ENCODE measurements at places on chromosomes 4 and X. TPM values are rescaled to one million over a fixed set of nuclear protein-coding genes. Genes with fewer than 3 reads are reported as not detected.

The HMX1 gene
- polyA plus RNA-seq = not detected

The BMX gene
- polyA plus RNA-seq = 3.3 TPM

The ZRSR2 gene
- 6.1 TPM for polyA plus RNA-seq

The ELF4 gene
- polyA plus RNA-seq = 1.6 TPM

The SORBS2 gene
- polyA plus RNA-seq = 18.7 TPM

The VCX3A gene
- not detected for polyA plus RNA-seq

The PDLIM5 gene
- 27.3 TPM for polyA plus RNA-seq

The TMEM156 gene
- 0.28 TPM for polyA plus RNA-seq

The TCEAL7 gene
- polyA plus RNA-seq = 0.53 TPM

The CRMP1 gene
- polyA plus RNA-seq = 2.2 TPM

The FHL1 gene
- 23.9 TPM for polyA plus RNA-seq

The ABCG2 gene
- polyA plus RNA-seq = 0.31 TPM

The TRPC3 gene
- 0.08 TPM for polyA plus RNA-seq

The RRH gene
- 0.12 TPM for polyA plus RNA-seq

The GATA1 gene
- polyA plus RNA-seq = 0.07 TPM

The NSG1 gene
- 2.2 TPM for polyA plus RNA-seq

The BST1 gene
- 15.6 TPM for polyA plus RNA-seq

The MAP3K15 gene
- 0.40 TPM for polyA plus RNA-seq

The MAGEB6 gene
- polyA plus RNA-seq = not detected

The VCX3B gene
- polyA plus RNA-seq = not detected

The GABRB1 gene
- polyA plus RNA-seq = 0.22 TPM

The FMR1NB gene
- not detected for polyA plus RNA-seq

The TBC1D1 gene
- 45.8 TPM for polyA plus RNA-seq

The RHOXF1 gene
- polyA plus RNA-seq = 0.18 TPM

The DUSP21 gene
- not detected for polyA plus RNA-seq

The RASGEF1B gene
- polyA plus RNA-seq = 2.1 TPM

The SLC30A9 gene
- 14.3 TPM for polyA plus RNA-seq

The ACE2 gene
- polyA plus RNA-seq = 3.7 TPM

The FATE1 gene
- polyA plus RNA-seq = 0.15 TPM

The RAB40A gene
- 0.06 TPM for polyA plus RNA-seq

The XAGE2 gene
- polyA plus RNA-seq = not detected

The TMPRSS11E gene
- polyA plus RNA-seq = 0.69 TPM

The KLHL13 gene
- 1.1 TPM for polyA plus RNA-seq

All from adipose tissue (tissue), 3 donors.